ENCODE measurements at places on chromosomes 7 and 10.

DNA sequence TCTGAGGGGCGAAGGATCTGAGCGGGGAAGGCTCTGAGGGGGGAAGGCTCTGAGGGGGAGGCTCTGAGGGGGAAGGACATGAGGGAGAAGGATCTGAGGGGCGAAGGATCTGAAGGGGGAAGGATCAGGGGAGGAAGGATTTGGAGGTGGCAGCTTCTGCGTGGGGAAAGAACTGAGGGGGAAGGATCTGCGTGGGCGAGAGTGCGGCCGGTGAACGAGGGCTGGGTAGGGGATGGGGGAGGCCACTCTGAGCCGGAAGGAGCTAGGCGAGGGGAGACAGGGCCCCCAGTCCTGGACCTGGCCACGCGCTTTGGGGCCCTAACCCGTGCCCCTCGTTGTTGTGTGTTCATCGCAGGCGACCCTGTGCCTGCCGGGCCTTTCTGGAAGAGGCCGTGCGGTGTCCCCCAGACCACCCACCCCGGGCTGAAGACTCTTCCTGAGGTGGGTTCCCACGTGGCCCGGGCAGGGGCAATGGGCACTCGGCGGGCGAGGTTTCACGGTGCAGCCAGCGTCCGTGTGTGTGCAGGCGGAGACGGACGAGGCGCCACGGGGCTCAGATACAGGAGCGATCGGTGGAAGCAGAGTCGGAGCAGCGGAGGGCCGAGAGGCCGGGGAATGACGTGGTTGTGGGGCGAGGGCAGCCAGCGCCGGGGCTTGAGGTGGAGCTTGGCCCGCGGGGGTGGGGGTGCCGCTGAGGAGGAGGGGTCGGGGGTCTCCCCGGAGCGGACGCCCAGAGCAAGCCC lies 2.0 kb downstream of the CALY start:
- DNase-seq, result no peak

DNA sequence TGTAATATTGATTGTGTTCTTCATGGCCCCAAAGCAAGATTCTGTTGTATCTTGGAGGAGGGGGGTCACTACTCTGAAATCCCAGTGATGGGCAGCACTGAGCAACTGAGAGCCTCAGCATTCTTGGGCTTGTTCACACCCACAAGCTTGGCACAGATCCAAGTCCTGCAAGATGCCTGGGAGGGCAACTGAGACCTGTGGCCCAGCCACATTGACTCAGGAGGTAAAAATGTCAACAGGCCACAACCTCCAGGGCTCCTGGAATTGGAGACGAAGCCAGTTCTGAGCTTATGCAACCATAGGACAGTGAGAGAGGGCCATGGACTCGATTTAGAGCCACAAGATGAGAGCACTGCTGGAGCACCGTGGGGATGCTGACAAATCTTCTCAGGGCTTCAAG lies 3.1 kb upstream of the DOCK1 start:
- no peak for DNase-seq

GRCh38 chr7:100604028-100604975 lies 2.1 kb downstream of the PCOLCE start:
- DNase-seq, result peak; percentile 80

- DNase-seq, result no peak
Measured at GRCh38 chr7:7438851-7439250, 96.8 kb downstream of the COL28A1 start.

DNA sequence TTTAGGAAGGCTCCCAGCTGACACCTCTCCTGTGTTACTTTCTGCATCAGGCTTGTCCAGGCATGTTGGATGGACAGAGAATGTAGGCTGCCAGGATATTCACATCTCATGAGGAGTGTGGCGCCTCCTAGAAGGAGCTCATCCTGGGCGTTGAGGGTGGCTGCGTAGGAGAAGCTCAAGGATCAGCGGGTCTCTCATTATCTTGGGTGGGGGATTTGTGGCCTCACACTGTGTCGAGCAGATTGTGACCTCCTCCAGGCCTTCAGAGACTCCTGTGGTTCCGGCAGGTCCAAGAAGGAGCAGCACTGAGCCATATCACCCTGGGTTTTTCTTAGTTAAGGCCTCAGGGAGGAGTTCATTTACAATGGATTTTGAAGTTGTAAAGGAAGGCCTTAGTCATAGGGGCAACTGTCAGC lies 8.7 kb upstream of the COBL start:
- no peak for DNase-seq

GRCh38 chr7:36315309-36315944 lies 74.2 kb upstream of the ANLN start:
- DNase-seq, result no peak

GRCh38 chr10:31739711-31740110 lies 188.9 kb downstream of the ARHGAP12 start:
- no peak for DNase-seq

Data from hematopoietic multipotent progenitor cell (in vitro differentiated cells).